ENCODE measurements at places on chromosomes 3 and 15.

DNA sequence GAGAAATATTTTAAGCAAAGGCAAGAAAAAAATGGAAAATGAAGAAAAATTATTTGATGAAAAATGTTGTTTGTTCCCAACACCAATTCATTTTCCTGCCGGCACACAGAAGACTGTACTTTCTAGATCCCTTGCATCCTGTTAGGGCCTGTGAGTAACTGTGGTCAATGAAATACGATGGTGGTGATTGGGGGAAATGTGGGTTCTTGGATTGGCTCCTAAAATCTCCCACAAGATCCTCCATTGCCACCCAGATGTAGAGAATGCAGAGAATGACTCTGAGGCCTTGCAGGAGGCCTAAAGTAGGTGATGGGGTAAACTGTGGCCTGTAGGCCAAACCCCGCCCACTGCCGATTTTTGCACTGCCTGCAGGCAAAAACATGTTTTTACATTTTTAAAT lies 46.3 kb upstream of the C3orf70 start:
- DNase-seq, result no peak

- DNase-seq, result no peak
Measured at GRCh38 chr3:67610458-67610857, 44.0 kb downstream of the SUCLG2 start.

GRCh38 chr3:125048282-125048681 lies 7.5 kb downstream of the HEG1 start:
- DNase-seq, result no peak

DNA sequence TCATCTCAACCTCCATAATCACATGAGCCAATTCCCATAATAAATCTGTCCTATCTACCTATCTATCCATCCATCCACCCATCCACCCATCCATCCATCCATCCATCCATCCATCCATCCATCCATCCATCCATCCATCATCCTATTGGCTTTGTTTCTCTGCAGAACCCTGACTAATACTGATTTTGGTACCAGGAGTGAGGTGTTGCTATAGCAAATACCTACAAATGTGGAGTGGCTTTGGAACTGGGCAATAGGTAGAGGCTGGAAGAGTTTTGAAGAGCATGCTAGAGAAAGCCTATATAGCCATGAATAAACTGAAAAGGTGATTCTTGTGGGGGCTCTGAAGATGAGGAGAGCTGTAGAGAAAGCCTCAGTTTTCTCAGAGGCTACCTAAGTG lies 88.7 kb upstream of the ANKRD28 start:
- DNase-seq, result no peak

DNA sequence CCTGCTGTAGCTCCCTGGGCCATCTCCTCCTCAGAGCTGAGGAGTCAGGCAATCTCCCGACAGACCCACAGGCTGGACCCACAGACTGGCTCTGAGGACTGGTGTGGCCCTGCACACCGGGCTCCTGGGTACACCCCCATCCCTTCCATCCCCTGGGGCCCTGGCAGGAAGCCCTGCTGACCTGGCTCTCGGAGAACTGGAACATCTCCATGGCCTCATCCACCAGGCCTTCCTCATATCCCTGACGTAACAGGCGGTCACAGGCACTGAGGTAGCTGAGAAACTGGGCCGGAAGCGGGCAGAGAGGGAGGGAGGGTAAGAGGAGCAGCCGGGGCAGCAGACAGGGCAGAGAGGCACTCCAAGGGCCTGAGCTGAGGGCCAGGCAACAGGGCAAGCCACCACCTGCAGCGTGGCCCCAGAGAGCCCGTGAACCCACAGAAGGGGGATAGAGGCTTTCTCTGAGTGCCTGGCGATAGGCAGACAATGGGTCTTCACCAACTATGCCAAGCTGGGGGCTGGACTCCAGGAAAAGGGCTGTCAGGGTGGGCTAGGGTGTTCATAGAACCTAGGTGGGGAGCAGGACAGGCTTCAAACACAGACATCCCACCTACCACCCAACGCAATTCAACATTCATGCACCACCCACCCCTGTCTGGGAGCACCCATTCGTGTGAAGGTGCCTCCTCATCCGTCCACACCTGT lies 17.9 kb downstream of the KBTBD13 start:
- DNase-seq, result no peak

DNA sequence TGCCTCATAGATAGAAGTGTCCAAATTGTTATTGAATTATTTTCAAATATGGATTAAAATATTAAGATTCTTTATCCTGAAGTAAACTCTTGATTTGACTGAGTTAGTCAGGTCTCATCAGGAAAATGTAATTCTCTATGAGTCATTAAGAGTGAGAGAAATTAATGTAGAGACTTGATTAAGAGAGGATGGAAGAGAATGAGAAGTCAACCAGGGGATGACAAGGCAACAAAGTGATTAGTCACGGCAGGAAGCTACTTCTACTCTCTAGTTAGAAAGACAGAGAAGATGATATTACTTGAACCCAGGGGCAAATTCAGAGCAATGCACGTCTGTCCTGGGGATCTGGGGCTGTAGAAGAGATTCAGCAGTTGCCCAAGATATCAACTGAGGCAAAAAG lies 202.5 kb downstream of the LSAMP start:
- DNase-seq, result no peak

DNA sequence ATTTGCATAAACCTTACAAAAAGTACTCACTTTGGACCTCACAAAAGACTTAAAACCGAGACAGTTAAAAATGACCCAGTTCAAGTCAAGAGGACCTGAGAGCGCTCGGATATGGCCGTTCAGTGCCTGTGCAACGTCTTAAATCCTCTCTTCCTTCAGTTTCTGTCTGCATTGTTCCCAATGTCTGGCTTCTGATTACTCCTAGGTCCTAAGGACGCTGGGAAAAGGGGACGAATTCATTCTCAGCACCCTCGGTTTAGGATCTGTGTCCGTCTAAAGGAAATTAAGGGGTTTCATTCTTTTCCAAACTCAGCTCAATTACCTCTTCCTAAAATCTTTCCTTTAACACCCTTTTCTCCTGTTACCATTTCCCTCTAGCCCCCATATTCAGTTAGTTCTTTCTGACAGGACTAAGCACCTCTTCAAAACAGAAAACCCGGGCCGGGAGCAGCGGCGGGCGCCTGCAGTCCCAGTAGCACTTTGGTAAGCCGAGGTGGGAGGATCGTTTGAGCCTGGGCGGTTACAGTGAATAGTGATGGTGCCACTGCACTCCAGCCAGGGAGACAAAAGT lies 970 bp downstream of the DPPA4 start:
- no peak for DNase-seq

DNA sequence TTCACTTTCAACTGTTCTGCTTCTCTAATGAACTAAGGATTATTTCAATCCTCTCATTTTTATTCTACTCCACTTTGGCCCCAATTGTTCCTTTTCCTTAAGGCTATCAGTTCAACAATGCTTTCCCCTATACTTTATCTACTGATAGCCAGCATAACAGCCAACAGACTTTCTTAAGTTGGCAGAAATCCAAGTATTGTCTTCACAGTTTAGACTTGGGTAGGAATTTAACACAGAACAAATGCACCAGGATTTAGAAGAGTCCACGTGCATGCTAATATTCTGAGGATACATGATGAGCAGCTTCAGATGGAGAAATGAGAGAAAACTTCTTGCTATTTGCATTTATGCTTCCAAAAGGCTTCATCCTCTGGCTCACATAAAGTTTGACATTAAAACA lies 54.8 kb downstream of the FBN1 start:
- DNase-seq, result no peak

GRCh38 chr3:178284181-178284580 lies 252.1 kb upstream of the KCNMB2 start:
- no peak for DNase-seq

DNA sequence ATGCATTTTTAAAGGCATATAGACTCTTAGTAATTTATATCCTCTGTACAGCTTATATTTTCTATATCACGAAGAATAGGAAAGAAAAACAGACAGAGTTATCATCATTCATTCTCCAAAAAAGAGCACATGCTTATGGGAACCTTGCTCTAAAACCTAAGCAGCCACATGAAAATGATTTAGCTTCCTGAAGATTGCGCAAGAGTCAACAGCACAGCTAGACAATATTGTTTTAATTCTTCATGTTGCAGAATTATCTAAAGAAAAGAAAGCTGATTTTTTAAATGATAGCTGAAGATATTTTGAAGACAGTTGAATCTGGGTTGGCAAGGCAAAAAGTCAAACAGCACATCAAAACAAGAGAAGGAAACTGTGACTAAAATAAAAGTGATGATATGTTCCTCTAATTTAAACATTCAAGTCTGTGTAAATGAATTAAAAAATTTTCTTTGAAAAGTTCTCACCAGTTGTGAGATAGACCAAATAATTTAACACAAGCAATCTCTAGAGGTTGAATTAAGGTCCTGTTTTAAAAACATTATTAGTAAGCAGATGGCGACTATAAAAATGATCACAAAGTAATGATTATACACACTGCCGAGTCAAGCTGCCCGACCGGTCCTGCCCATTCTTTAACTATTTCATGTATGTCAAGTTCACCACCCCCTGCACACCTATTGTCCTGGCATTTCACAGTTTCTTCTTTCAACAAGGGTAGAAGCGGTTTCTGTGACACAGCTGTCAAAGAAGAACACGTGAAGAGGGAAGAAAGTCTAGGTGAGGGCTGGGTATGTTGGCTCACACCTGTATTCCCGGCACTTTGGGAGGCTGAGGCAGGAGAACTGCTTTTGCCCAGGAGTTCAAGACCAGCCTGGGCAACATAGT lies 74.2 kb upstream of the BHLHE40 start:
- no peak for DNase-seq

DNA sequence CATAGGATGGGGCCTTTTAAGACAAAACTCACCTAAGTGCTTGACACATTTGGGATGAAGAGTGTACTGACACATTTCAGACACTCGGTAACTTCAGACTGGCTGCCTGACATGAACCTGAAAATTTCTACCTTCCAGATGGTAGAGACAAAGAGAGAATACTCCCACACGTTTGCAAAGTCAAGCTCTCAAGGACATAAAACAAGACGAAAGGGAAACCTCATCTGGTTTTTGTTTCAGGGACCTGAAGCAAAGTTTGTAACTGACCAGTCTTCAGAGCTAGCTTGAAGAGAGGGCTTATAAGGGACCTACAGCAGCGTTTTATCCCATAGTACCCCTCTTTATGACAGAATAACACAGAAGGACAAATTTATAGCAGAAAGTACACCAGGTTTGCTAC lies 41.9 kb downstream of the ZNF621 start:
- DNase-seq, result no peak

DNA sequence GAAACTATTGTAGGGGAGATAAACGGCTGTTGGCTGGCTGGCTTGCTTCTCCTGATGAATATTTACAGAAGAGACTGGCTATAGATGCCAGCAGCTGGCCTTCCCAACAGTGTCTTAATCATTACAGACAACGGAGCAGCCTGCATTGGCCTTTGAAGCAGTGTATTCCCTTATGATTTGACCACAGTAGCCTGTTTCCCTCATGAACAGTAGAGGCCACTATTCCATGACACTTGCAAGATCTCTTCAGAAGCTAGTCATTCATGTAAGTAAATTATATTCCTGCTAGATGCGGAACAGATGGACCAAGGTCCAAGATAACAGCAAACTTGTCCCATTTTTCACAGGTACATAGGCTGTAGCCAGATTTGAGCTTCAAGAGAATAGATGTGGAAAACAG lies 47.3 kb downstream of the TMCO5A start:
- no peak for DNase-seq

DNA sequence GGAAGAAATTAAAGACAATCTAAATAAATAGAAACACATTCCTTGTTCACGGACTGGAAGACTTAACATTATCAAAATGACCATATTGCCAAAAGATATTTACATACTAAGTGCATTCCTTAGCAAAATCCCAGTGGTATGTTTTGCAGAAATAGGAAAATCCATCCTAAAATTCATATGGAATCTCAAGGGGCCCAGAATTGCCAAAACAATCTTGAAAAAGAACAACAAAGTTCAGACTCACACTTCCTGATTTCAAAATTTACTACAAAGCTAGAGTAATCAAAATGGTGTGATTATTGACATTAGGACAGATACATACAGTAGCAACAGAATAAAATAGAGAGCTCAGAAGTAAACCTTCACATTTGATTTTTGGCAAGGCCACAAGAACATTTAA lies 515.5 kb downstream of the OCA2 start:
- no peak for DNase-seq

- DNase-seq, result no peak
Measured at GRCh38 chr3:35675621-35676020, 36.3 kb downstream of the ARPP21 start.

- DNase-seq, result no peak
Measured at GRCh38 chr3:124381575-124382333, 348.5 kb upstream of the UMPS start.

- DNase-seq, result no peak
Measured at GRCh38 chr3:165339753-165340152, 143.6 kb upstream of the SLITRK3 start.

DNA sequence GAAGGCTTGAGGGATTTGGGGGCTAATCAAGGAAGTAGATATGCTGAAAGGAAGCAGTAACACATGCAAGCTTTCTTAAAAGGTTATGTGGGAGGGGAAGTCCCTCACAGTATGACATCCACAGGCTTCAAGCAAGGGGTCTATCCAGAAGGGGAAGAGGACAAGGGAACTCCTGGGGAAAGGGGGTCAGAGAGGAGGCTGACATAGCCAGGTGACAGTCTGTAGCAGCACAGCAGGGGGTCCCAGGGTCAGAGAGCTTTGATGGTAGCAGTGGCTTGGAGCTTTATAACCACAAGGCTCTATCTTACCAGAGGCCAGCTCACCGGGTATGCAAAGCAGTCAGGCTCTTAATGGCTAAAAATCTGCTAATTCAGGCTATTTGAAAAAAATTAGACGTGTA lies 150.6 kb upstream of the NSMCE3 start:
- no peak for DNase-seq

DNA sequence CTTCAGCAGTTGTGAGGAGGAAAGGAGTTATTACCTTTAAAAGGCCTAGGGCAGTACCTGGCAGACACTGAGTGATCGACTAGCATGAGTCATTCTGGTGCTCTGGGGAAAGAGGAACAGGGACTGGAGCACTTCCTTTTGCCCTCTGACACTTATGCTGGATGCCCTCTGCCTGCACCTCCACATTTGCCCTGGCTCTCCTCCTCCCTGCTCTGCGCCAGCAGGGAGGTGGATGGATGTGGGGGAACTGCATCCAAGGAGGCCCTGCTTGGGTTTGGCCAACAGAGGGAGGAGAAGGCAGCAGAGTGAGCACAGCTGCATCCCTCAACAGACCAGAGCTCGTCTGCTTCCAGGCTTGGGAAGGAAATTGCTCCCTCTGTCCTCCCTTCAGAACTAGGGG lies 75.0 kb downstream of the SEMA5B start:
- no peak for DNase-seq

- DNase-seq, result no peak
Measured at GRCh38 chr3:94420931-94421330, 358.1 kb downstream of the NSUN3 start.

DNA sequence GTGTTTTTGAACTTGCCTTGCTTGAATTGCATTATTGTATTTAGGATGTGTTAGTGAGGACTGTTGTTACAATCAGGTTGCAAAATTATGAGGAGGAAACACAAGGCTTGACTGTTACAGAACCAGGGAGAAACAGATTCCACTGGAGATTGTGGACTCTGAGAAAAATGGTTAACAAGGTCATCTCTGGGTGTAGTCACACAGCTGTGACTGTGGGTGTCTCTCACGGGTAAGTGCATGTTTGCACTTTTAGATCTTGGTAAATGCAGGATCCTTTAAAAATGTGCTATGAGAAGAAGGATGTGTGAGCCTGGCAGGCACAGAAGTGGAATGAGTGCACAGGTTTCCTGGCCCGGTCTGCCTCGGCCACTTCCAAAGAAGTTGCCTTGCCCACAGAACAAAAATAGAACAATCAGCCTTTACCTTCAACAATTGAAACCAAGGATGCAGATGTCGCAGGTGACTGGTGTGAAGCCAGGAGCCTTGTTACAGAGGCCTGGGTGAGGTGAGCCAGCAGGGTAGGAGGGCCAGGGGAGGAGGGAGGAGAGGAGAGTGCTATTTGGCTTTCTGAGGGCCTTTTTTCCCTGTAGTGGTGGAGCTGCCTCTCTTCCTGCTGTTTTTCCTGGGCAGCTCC lies 68.0 kb downstream of the ABHD5 start:
- no peak for DNase-seq

Data from stimulated activated CD4-positive, alpha-beta T cell treated with anti-CD3 and anti-CD28 coated beads, Interleukin-4, amount 100 ng/mL, for 24 hours (primary cell).